ENCODE measurements at places on chromosomes 5 and 9.

DNA sequence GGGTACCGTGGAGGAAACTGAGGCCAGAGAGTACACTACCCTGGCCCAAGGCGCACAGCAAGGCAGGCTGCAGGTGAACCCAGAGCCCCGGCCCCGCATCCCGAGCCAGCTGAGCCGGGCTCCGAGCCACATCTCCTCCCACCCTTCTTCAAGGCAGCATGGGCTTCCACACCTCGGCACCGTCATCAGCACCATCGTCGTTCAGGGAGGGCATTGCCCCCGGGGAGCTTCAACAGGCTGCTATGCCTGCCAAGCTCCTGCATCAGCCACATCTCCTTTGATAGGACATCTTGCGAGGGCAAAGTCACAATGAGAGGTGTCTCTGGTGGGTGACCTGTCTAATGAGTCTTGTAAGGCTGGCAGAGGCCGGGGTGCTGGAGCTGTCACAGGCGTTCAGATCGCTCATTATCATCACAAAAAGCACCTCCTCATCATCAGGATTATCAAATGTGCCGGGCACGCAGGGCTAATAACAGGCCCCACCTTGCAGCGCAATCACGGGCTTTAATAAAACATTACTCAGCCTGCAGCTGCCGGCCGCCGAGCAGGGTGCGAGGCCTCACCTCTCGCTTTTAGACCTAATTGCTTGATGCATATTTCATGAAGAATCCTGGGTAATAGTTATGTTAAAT, 20.0 kb upstream of the SLC25A51 start:
- DNase-seq: no peak

DNA sequence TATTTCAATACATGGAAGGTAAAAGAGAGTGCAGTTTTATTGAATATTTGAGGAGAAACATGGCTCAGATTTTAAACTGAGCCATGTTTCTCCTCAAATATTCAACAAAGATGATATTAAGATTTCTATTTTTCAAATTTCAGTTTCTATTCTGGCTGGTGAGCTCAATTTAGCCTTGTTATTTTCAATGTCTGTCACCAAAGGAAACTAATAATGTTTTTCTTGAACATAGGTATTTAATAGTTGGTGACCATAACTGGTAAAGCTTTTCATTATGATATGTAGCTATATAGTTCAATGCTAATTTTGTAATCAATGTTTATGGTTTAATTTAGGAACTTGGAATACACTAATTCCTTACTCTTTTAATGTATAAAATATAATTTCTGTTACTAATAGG, 177.4 kb downstream of the FER start:
- DNase-seq: no peak

GRCh38 chr5:18576586-18576985, 942.3 kb downstream of the TAF11L14 start:
- no peak for DNase-seq

DNA sequence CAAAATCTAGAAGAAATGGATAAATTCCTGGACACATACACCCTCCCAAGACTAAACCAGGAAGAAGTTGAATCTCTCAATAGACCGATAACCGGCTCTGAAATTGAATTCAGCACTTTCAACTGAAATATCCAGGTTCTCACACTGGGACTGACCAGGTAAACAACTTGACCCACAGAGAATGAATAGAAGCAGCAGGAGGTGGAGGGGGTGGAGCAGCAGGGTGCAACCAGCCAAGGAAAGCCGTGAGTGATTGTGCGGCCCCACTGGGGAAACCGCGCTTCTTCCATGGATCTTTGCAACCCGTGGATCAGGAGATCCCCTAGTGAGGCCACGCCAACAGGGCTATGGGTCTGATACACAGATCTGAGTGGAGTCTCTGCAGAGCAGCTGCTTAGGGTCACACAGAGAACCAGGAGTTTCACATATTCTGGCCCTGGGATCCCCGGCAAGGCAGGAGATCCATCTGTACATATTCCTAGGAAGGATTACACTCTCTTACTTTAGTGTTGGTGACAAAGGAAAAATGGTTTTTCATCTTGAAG, 181.5 kb downstream of the SLCO4C1 start:
- DNase-seq: no peak

DNA sequence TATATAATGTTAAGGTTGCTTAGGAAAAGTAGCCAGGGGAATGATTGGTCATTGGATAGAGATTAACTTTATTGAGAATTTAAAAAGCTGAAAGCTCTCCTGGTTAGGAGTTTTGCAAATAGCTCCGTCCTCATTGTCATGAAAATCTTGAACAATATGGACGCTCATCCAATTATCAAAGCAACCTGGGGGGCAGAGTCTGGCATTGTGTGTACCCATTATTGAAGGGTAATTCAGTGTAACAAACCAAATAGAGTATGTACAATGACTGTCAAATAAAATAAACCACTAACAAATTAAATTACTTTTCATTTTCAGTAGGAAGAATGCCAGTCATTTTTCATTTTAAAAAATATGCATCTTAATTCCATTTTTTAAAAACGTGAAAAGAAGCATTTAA, 144.0 kb upstream of the GPR151 start:
- no peak for DNase-seq

DNA sequence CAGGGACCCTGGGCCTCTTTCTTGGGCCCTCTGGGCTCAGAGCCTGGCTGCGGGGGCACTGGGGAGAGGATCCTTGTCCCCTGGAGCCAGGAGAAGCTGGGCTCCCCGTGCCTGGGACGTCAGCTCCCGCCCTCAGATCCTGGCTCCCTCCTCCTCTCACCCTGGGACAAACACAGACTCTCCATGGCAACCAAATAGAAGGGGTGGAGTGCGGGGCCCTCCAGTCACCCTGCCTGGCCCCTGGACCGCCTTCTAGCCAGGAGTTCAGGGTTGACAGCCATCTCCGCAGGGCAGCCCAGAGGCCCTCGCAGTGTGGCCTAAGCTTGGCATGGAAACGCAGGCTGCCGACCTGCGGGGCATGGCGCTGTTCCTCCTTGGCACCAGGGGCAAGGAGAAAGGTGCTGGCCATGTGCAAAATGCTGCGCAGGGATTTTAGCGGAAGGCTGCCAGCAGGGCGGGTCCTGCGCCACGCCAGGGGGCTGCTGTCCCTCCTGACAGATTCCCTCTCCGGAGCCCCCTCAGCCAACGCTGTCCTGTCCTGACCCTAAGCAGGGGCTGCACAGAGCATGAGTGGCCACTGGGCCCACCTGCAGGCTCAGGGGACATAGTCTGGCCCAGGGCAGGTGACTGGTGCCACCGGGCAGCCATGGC, 1.0 kb downstream of the ZDHHC11 start:
- DNase-seq: no peak

Data from activated gamma-delta T cell treated with anti-CD3 and anti-CD28 coated beads, Interleukin-2, amount 50 U/mL, for 16 hours (primary cell).